ENCODE measurements at places on chromosomes 7 and 10. TPM values are rescaled to one million over a fixed set of nuclear protein-coding genes. Genes with fewer than 3 reads are reported as not detected.

DNA sequence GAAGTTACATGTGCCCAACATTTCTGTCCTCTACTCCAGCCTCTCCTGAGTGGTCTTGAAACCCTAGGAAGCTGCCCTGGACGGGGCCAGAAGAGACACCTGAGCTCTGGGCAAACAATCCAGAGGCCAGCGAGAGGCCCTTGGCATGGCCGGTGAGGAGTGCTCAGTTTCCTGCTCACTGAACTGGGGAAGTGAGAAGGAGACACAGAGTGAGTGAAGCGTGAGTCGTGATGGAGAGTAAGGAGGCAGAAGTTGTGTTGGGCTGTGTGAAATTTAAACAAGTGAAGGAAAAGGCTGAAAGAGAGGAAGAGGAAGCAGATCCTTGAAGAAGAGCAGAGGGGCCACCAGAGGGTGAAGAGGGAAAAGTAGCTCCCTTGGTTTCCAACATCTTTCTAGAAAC lies 73.2 kb downstream of the WNT2 start:
- no peak for DNase-seq

DNA sequence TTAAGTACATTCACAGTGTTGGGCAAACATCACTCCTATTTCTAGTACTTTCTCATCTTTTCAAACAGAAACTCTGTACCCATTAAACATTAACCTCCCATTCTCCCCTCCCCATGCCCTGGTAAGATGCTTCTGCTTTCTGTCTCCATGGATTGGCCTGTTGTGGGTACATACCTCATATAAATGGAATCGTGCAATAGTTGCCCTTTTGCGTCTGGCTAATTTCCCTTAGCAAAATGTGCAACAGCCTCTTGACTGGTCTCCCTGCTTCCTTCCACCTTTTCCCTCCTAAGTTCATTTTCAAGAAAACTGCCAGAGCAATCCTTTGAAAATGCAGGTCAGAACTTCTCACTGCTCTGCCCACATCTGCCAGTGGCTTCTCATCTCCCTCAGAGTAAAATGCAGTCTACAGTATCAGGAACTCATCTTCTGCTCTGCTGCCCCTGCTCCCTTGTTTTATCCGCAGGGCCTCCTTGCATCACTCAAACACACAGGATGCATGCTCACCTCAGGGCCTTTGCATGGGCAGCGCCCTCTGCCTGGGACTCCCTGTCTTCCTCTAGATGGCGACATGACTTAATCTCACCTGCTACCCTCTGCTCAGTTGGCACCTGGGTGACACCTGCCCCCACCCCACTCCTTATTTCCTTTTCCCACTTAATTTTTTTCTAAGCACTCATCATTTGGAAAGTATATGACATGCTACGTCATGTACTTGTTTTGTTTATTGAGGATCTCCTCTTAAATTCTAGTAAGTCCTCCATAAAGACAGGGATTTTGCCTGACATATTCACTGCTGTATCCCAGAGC lies 44.3 kb upstream of the ECHDC3 start:
- no peak for DNase-seq

- DNase-seq: no peak
These were observed 2.7 kb downstream of the LRRC27 start for GRCh38 chr10:132334631-132335188.

- no peak for DNase-seq
These were observed 93.2 kb downstream of the UNCX start for GRCh38 chr7:1325646-1326510.

The CLRN3 gene
- not detected for total RNA-seq

GRCh38 chr7:113179313-113179712 lies 61.0 kb upstream of the SMIM30 start:
- no peak for DNase-seq

DNA sequence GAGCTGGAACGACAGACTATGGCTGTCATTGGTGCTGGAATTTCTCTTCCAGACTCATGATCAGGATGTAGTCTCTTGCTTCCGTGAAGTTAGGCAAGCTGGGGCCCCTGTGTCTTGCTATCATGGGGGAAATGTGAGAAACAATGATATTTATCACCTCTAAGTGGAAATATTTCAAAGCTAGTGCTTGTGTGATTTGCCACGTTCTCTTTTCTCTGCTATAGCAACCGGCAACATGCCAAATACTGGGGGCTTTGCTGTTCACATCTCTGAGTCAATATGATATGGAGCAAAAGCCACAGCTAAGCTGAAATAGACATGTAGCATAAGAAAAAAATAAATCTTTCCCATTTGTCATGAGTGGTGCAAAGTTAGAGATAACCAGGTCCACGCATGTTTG lies 668.2 kb upstream of the IGFBP3 start:
- no peak for DNase-seq

DNA sequence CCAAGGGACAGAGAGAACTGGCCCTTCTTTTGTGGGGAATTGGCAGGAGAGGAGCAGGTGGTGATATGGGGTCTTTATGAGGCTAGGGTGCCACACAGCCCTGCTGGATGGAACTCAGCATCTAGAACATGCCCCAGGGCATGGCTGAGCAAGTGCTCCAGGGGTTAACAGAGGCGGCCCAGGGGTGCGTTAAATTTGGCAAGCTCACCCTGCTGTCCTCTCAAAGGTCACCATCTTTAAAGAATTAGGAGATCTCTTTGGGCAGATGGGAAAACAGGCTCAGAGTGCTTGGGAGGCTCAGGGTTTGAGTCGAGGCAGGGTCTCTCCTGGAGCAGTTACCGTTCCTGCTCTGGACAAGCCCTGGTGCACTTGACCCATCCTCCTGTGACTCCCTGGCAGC lies 21.4 kb upstream of the UNC5B start:
- DNase-seq: no peak

The NKX2-3 gene
- total RNA-seq: not detected

The CDK1 gene
- total RNA-seq: 1.5 TPM

DNA sequence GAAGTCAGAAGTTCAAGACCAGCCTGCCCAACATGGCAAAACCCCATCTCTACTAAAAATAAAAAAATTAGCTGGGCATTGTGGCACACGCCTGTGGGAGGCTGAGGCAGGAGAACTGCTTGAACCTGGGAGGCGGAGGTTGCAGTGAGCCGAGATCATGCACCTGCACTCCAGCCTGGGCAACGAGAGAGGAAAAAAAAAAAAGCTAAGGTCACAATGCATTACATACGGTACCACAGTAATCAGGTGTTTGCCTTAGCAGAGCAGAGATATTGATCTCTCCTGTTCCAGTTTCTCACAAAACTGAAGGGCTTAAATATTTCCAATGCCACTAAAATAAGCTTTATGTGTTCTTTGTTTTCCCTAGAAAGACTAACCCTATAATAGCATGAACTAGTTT lies 7.5 kb downstream of the PDZD8 start:
- DNase-seq: no peak

GRCh38 chr10:74051736-74052342 lies 53.9 kb downstream of the VCL start:
- no peak for DNase-seq

DNA sequence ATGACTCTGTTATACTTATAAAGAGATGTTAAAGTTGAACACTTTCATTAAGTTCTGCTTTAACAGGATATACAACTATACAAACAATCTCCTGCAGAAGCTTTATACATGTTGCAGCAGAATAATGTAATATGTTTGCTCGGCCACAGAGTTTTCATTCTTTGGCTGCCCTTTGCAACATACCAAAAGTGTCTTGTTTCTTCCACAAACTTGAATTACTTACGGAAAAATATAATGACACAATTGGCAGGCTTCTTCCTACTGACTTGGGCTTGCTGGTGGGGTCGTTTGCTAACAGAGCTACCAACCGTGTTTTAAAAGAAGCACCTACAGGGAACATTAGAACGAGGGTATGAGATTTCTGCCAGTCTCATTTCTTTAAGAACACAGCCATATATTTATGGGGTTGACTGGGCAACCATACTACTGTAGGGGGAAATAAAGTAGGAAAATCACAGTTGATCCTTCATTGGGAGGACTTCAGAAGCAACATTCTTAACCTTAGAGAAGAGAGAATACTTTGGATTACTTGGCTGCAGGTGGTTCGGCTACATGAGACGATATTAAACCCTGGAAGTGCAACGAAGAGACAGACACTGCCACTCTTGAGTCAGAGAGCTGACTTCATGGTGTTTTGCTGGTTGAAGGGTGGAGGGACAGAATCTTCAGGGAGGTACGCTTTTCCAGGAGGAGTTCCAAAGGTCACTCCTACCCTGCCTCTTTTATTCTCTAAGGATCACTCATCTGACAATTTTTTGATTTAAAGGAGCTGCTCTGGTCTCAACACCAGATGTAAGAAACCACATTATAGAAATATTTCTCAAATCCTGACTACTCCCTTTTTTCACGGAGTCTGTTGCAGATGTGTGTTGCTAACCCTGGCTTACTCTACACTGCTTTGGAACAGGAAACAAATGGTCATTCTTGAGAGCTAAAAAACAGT lies 123.9 kb downstream of the SEMA3C start:
- no peak for DNase-seq

DNA sequence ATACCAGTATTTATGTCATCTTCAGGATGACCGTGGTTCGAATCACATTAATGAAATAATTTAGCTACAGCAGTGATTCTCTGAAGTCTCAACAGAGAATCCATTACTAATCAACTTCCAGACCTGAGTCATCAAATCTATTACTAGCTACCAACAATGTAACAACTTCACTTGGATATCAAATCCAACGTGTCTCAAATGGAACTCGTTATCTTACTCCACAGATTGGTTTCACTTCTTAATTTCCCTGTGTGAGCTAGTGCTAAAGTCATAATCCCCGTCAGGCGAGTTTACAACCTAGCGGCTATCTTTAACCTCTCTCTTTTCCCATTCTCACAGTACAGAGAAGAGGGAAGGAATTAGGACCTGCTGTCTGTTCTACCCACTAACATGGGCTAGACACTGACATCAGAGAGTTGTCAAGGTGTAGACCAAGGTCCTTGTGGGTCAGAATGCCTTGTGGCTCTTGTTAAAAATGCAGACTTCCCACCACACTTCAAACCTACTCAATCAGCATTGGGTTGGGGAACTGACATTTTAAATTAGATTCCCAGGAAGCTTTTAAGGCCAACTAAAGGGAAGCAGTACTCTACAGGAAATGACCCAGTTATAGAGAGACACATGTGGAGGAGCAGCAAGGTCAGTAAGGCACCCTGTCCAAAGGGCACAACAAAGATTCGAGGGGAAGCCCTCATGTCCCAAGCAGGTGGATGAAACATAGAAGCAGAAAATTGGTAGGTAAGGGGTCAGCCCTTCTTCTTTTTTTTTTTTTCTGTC lies 57.3 kb upstream of the GSAP start:
- DNase-seq: no peak

All from left cardiac atrium (tissue), 4 donors.